Stimulated activated CD4-positive, alpha-beta T cell treated with anti-CD3 and anti-CD28 coated beads, Interleukin-4, amount 100 ng/mL, for 4 hours (primary cell): ENCODE measurements at places on chromosomes 2 and 18.

DNA sequence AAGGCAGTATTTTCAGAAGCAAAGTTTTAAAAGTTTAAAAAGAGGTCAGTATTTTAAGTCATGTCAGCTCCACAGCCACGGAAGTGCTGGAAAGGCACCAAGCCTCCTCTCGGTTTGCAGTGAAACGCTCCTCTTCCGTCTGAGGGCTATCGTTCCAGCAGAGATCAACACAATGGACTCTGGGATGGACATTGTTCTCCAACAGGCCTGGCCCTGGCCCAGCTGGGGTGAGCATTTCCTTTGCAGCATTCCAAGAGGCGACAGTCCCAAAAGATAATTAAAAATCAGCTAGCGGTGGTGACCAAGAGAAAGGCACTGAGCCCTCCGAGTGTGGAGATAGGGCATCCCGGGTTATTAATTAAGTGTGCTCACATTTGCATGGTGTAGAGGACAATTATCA lies 95.9 kb upstream of the LCLAT1 start:
- no peak for DNase-seq

DNA sequence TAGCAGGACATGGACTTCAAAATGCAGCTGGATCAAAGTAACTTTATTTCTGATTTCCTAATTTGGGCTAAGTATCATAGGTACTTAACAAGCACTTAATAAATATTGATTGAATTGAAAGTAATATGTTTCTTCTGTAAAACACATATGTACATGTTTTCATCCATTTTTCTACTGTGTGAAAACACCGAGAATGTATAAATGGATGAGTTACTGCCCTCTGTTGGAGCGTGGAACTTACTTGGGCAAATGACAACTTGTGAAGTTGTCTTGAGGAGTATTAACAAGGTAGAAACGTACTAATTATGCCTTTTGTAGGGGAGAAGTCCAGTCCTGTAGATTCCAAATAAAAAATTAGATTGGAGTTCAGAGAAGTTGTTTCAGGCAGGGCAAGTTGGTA lies 87.2 kb downstream of the PHLPP1 start:
- no peak for DNase-seq

- no peak for DNase-seq
Observed at GRCh38 chr2:69765096-69765380, 23.1 kb downstream of the ANXA4 start.

GRCh38 chr18:7541835-7542234 lies 25.3 kb upstream of the PTPRM start:
- no peak for DNase-seq

GRCh38 chr18:5542515-5543035 lies 1.2 kb downstream of the EPB41L3 start:
- DNase-seq: no peak

- no peak for DNase-seq
Observed at GRCh38 chr2:123695426-123695825, 329.7 kb upstream of the CNTNAP5 start.

GRCh38 chr2:200515155-200515554 lies 5.3 kb upstream of the KCTD18 start:
- DNase-seq: no peak

- no peak for DNase-seq
Observed at GRCh38 chr18:34870555-34871310, 160.6 kb downstream of the DTNA start.

DNA sequence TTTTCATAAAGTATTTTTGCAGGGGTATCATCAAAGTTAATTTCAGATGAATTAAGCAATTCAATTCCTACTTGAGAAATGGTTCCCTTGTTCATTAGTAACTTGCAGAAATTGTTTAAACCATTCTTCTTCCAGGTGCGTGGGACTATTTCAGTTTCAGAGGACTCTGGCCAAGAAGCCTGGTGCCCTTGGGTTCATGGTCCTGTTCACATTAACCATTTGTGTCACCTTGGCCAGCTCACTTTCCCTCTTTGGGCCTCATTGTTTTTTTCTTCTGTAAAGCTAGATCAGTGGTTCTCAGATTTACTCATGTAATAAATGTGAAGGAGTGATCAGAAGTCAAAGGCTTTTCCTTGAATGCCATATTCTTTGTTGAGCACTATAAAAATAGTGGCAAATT lies 112.4 kb upstream of the BZW1 start:
- DNase-seq: no peak

DNA sequence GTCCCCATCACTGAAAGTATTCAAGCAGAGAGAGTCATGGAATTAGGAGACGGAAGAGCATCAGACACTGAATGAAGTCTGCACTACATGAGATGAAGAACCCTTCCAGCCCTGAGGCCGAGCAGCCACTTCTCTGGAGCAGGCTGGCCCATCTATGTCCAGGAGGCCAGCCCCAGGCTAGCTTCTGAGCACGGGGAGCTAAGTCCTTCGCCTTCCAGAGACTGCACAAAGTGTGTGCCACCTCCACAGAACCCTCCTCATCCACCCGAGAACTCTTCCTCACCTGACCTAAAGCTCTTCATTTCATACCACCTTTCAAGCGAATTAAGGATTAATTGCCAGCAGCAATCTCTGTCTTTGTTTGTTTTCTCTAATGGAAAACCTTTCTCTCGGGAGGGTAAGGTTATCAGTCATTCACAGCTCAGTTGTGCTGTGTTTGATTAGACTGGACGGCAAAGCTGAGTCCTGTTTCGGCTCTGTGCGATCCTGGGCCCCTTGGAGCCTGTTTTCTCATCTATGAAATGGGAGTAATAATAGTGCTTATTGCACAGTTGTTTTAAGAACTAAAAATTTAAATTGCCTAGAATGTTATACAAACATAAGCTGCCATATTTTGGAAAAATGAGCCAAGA lies 38.0 kb downstream of the SCTR start:
- DNase-seq: no peak

DNA sequence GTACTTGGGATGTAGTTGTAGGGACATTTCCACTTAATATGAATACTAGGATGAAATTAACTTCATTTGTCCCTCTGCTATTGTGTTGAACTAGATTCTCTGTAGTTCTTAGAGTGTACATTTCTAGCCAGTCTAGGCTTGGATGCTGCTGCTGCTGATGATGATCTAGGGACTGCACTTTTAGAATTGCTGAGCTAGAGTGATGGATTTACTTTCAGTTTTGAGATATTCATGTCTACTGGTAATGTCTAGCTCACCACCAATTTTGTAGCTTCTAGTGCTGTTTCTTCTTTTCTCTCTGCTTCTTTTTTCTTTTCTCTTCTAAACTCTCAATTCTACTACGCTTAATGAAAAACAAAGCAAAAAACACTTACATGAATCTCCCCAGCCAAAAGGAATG lies 49.4 kb downstream of the MRPS9 start:
- no peak for DNase-seq

- no peak for DNase-seq
Observed at GRCh38 chr2:98734823-98735260, 3.9 kb upstream of the MGAT4A start.

- no peak for DNase-seq
Observed at GRCh38 chr2:109616184-109616583, 2.0 kb downstream of the SOWAHC start.

DNA sequence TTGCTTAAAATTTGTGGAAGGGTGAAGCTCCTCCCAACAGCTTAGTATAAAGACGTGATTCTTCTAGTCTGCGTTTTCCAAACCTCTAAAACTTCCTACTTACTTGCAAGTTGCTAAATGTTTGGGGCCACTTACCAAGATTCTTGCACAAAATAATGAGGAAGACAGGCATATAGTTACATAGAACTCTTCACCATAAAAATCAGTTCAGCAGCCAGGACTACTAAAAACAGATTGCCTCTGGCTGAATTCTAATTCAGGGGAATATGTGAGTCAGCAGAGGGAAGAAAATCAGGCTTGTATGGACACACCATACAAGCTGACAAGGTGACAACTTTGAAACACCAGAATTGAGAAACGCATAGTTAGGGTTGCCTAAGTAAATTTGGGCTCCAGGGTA lies 2.8 kb upstream of the PEX13 start:
- no peak for DNase-seq

GRCh38 chr18:63143330-63143771 lies 176.2 kb downstream of the BCL2 start:
- DNase-seq: no peak

GRCh38 chr2:8520791-8521344 lies 161.0 kb upstream of the ID2 start:
- DNase-seq: no peak

DNA sequence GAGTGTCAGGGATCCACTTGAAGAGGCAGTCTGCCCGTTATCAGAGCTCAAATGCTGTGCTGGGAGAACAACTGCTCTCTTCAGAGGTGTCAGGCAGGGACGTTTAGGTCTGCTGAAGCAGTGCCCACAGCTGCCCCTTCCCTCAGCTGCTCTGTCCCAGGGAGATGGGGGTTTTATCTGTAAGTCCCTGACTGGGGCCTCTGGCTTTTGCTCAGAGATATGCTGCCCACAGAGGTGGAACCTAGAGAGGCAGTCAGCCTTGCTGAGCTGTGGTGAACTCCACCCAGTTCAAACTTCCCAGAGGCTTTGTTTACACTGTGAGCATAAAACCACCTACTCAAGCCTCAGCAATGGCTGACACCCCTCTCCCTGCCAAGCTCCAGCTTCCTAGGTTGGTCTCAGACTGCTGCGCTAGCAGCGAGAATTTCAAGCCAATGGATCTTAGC lies 38.1 kb downstream of the PLEK start:
- no peak for DNase-seq

- DNase-seq: no peak
Observed at GRCh38 chr2:233261819-233262555, 10.5 kb downstream of the ATG16L1 start.

DNA sequence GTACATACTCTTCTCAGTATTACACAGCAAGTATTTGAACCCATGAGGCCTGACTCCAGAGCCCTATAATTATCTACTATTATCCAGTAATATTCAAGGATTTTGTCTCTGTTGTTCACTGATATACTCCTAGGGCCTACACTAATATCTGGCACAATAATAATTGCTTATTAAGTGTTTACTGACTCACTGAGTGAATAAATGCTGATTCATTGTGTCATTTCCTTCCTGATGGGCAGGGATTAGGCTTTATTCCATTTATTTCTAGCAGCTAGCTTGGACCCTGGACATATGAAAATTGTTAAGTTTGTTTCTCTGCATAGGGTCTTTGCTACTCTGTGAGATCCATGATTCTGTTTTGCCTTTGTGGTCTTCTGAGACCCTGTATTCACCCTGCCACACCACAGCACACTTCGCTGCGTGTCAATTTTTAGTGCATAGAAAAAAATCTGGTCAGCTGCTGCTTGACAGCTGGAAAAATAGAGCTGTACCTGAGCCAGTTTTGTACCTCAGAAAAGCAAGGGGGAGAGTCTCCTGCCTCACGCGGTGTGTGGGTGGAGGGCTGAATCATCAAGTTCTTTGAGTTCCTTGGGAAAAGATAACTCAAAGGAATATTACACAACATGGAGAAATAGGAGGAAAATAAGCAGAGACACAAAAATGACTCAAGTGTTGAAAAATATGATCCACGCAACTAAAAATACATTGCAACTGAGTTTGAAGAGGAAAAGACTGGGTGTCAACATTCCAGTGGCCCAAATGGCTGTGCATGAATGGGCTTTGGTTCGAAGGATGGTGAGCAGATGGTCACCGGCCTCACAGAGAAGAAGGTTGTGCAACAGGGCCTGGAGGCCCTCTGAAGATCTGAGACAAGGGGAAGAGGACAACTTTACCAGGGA lies 18.9 kb upstream of the DPP4 start:
- DNase-seq: no peak

- DNase-seq: no peak
Observed at GRCh38 chr18:46276748-46277147, 172.6 kb downstream of the HAUS1 start.

DNA sequence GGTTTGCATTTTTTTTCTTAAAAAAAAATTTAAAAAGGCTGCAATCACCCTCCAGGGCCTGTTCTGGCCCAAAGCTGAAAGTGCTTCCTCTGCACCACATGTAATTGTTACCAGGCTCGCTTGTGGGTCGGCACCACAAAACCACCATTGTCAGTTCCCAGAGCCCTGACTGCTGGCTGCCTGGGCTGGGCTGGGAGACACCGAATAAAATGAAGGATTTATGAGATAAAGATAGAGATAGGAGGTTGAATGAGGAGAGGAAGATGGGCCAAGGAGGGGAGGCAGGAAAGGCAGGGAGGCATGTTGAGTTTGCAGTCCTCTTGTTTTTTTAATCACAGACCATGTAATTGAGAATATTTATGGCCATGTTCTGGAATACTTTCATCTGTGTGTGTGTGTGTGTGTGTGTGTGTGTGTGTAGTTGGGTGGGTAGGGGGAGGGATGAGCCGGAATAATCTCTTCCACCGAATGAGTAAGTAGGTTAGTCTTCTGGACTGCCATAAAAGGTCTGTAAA lies 14.7 kb downstream of the NRP2 start:
- DNase-seq: no peak

- no peak for DNase-seq
Observed at GRCh38 chr2:77443076-77443475, 79.1 kb downstream of the LRRTM4 start.
